ENCODE measurements at places on chromosomes 5 and 9. TPM values are rescaled to one million over a fixed set of nuclear protein-coding genes. Genes with fewer than 3 reads are reported as not detected.

DNA sequence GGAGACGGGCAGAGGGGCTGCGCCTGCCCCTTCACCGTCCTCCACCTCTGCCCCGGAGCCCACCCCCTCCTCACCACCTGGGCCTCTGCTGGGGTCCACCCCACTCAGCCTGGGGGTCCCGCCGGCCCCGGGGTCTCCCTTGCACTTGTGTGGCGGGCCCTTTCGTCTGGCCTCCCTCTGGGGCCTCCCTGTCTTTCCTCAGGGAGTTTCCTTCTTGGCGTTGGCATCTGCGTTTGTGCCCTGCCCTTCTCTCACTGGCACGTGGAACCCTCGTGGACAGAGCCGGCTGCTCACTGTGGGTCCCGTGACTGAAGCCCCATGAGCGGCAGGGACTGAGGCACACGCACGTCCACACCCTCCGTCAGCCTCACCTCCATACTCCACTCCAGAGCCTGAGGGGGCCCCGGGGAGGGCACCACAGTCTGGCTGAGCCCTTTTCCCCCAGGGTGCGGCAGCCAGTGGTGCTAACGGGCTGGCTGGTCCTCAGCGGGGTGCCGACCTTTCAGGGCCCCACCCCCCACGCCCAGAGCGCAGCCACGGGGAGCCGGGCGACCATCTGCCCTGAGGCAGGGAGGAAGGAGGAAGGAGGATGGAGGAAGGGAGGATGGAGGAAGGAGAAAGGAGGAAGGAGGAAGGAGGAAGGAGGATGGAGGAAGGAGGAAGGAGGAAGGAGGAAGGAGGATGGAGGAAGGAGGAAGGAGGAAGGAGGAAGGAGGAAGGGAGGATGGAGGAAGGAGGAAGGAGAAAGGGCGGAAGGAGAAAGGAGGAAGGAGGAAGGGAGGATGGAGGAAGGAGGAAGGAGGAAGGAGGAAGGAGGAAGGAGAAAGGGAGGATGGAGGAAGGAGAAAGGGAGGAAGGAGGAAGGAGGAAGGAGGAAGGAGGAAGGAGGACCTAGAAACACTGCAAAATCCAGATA, 53.0 kb upstream of the NRARP start:
- DNase-seq = no peak

DNA sequence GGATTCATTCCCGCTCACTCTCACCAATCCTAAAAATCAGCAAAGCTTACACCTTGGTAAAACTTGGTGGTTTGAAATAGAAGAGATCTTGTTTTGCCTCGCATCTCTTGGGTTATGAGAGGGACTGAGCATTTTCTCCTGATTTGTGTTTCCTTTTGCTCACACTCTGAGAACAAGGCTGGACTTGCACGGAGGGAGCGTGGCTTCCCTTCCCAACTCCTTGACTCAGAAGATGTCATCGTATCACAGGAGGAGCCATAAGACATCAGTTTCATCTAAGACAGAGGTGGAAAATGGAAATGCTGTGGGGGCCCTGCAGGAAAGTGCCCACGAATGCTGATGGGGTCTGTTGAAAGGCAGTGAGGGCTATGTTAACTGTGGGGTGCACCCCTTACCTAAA, 37.4 kb downstream of the CTSL start:
- DNase-seq = no peak

DNA sequence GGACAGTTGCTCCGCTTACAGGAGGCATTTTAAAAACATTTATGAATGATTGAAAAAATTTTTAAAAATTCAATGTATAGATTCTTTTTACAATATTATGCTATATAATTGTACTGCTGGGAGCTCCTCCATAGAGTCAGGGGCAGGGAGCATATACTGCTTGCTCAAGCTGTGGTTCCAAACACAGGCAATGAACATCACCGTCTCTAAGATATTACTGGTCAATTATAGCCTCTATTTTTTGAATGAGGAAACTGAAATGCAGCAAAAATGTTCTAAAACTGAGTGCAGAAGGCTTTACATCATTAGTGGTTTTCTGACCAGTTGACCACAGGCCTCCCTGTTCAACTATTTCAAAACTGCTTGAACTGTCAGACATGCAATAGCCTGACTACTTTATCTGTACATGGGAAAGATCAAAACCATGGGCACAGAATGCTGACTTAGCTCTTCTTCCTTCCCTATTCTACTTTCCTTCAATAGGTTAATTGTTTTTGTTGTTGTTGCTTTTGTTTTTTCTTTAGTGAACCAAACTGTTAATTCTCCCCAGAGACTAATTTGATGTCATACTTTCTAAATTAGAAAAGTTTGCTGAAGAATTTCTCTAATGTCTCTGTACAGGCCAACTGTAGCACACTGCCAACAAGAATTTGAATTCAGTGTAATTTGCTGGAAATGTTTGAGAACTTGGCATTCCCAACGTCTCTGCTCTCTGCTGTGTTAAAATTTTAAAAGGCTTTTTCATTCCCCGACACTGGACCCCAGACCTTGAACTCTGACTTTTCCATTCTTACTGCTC, 107.6 kb upstream of the MPDZ start:
- DNase-seq = no peak

- no peak for DNase-seq
Measured at GRCh38 chr9:6272229-6272598, 56.0 kb upstream of the TPD52L3 start.

OBP2B gene
- total RNA-seq = not detected
